ENCODE measurements at places on chromosomes 5 and 9.

DNA sequence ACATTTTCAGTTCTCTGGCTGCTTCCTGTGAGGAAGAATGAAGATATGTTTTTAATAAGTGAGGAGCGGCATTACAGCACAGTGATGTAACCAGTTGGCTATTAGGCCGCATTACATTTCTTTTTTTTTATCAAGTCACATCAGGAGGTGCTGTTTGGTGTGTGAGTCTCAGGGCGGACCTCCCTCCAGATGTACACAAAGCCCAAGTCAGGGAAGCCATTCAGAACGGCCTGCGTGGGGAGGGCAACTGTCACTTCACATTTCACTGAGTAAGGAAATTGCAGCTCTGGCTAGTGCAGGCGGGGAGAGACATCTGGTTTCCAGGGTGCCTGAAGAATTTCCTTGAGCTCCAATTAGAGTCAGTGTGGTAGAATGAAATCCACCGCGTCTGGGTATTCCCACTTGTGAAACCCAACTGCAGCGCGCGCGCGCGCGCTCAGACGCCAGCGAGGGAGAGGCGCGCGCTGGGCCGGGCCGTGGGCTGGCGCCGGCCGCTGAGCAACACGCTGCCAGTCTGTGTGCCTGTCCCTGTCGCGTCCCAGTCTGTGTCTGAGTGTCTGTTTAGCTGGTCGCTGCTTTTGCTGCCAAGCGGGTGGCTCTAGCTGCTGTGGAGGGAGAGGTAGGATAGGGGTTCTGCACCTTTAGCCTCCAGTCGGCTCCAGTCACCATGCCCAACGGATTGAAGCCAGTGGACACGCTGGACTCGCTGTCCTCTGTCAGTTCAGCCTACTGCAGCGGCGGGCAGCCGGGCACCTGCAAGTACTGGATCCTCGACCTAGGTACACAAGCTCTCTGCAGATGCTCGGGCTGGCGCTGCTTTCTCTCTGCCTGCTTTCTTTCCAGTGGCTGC lies 140.8 kb upstream of the OTULINL start:
- DNase-seq = no peak

- no peak for DNase-seq
Measured at GRCh38 chr5:81837667-81838306, 86.9 kb upstream of the SSBP2 start.

GRCh38 chr5:6961837-6962635 lies 248.8 kb downstream of the TENT4A start:
- DNase-seq = no peak

GRCh38 chr5:150263801-150264621 lies 25.6 kb downstream of the CAMK2A start:
- no peak for DNase-seq

- no peak for DNase-seq
Measured at GRCh38 chr5:143402017-143402552, 1.4 kb downstream of the NR3C1 start.

- no peak for DNase-seq
Measured at GRCh38 chr5:178165581-178165980, 11.9 kb upstream of the NHP2 start.

- no peak for DNase-seq
Measured at GRCh38 chr5:124627815-124628595, 118.4 kb downstream of the ZNF608 start.

GRCh38 chr9:99185934-99186333 lies 35.8 kb downstream of the ALG2 start:
- DNase-seq = no peak

GRCh38 chr5:134132372-134133187 lies 18.1 kb downstream of the TCF7 start:
- no peak for DNase-seq

DNA sequence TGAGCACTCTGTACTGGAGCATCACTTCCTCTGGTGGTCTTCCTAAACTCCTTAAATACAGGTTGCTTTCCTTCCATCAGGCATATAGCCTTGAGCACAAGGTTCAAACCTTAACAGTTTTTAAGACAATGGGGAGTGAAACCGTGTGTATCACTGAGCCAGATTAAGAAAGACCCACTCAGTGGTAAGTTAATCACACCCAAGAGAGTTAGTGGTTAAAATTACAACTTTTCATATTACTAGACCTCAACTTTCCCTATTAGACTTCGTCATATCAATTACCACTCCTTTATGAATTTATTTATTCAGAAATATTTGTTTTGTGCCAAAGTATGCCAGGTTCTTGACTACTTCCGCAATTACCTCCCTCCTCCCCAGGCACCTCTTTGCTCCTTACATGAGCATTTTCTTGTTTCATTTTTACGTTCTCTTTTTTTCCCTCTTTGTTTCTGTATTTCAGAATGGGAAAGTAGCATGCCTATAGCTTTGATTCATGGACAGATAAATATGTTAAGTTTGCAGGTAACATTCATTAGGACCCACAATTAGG lies 351.0 kb downstream of the KIAA0825 start:
- DNase-seq = no peak
